ENCODE measurements at places on chromosomes 3 and 15.

DNA sequence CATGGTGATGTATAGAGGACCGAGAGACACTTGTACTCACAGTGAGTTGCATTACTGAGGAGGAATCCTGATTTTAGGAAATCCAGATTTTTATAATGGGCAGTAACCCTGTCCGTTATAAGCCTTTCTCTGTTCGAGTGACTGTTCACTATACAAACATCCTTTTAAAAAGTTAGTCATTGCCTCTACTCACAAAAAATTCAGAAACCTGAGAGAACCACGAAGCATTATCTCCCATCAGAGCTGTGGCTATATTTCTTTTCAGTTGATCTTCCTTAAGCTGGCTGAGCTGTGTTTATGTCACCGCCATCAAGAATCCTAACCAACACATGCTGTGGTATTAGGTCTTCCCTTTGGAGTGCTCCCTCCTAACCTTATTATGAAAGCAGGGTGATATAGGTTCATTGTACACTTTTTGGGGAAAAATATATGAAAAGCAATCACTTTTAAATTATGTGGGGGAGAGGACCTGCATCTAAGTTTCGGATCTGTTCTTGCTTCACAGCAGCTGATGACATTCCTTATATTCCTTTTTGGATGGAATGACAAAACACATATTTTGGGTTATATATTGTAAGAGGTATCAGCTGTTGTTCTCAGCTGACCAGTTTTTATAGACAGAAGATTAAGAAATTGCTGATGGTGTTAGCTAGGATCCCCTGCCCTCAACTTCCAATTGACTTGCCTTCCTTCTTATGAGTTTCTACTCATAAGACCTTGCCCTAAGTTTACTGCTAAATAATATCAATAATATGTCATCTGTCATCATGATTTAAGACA lies 465.9 kb upstream of the RASGRP1 start:
- no peak for DNase-seq

DNA sequence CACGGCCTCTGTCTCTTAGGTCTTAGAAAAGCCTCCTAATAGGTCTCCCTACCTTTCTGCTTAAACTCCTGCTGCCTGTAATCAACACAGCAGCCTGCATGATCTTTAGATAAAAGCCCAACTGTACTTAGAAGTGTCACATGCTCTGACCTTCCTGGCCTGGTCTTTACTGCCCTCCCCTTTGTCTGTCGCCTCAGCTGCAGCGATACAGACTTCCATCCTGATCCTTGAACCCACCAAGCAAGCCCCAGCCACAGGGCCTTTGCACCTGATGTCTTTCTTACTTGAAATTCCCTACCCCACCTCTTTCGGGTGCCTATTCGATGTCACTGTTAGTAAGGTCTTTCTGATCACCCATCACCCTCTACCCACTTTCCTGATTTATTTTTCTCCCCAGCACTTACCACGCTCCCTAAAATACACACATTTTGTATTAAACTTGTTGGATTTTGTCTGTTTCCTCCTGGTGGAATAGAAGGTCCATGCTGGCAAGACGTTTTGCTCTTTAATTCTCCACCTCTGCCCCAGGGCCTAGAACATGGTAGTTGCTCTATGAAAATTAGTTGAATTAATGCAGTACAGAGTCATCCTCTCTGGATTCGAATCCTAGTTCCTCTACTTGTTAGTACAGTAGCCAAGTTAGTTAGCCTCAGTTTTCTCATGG lies 51.1 kb downstream of the AQP9 start:
- DNase-seq, result no peak

- DNase-seq, result no peak
These were observed 20.7 kb downstream of the MB21D2 start for GRCh38 chr3:192897005-192897404.

DNA sequence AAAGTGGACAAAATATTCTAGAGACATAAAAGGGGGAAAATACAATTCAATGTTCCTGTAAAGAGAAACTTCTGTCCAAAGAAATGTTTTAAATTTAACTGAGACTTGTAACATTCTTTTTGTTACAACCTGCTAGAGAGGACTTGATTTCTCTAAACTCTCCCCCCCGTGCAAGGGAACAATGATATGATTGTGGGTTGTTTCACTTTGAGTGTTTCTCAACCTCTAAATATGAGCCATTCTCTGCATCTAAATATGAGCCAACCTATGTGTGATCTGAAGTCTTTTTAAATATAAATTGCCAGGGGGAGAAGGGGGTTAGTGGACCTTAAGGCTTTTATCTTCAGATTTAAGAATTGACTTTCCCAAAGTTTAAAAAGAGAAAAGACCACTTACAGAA lies 14.6 kb downstream of the ZNF860 start:
- no peak for DNase-seq

DNA sequence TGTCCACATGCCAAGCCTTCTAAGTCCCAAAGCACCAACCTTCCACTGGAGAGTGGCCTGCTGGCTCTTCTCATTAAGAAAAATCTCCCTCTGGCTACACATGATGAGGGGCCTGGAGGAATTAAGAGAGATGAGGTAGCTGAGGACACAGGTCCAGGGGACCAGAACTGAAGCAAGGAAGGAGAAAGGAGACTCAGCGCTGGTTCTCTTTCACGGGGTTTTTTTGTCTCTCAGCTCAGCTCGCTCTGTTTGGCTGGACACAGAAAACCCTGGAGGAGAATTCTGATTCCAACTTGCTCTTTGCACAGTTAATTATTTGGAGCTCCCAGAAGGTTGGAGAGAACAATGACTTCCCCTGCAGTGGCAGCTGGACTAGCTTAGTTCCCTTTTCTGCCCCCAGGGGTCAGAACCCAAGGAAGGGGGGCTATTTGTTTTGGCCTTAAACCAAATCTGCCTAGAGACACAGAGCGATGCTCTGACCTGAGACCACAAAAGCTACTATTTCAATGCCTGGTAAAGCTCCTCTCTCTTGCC lies 507.6 kb downstream of the FHIT start:
- peak; percentile 49 for DNase-seq

GRCh38 chr3:12935861-12936830 lies 94.8 kb upstream of the RPL32 start:
- DNase-seq, result no peak

GRCh38 chr3:143427631-143428030 lies 308.1 kb downstream of the CHST2 start:
- no peak for DNase-seq

- DNase-seq, result no peak
These were observed 964 bp downstream of the NRROS start for GRCh38 chr3:196640297-196641018.

- DNase-seq, result no peak
These were observed 25.4 kb upstream of the FAM3D start for GRCh38 chr3:58691997-58692396.

DNA sequence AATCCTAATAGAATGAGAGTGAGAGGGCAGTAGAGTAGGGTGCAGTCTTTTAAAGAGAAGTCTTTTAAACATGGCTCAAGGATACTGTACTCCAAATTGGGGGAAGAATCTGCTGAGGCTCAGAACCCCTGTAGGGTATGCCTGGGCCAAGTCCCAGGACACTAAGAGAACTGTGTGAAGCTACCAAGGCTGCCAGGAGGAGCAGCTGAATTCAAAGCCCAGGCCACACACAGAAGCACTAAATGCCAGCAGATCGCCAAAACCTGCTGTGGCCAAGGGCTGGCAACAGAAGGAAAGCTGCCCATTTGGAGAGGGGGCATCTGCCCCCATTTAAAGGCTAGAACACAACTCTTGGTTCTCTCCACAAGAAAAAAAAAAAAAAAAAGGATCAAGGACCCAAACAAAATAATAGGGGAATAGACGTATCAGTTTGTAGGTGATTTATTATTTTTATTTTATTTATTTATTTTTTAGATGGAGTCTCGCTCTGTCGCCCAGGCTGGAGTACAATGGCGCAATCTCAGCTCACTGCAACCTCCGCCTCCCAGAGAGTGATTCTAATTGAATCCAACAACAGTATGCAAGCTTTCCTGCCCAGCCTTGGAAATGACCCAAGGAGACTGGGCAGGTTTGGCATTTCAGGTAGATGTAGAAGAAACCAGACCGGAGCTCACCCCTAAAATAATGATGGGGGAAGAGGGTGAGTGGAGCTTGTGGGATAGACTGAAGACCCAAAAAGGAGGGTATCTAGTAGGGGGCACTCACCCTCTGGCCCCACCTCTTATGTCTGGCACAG lies 279.0 kb upstream of the WNT5A start:
- no peak for DNase-seq

GRCh38 chr15:32715276-32715675 lies 2.5 kb upstream of the GREM1 start:
- no peak for DNase-seq

- no peak for DNase-seq
These were observed 2.2 kb upstream of the RNF7 start for GRCh38 chr3:141735770-141736465.

DNA sequence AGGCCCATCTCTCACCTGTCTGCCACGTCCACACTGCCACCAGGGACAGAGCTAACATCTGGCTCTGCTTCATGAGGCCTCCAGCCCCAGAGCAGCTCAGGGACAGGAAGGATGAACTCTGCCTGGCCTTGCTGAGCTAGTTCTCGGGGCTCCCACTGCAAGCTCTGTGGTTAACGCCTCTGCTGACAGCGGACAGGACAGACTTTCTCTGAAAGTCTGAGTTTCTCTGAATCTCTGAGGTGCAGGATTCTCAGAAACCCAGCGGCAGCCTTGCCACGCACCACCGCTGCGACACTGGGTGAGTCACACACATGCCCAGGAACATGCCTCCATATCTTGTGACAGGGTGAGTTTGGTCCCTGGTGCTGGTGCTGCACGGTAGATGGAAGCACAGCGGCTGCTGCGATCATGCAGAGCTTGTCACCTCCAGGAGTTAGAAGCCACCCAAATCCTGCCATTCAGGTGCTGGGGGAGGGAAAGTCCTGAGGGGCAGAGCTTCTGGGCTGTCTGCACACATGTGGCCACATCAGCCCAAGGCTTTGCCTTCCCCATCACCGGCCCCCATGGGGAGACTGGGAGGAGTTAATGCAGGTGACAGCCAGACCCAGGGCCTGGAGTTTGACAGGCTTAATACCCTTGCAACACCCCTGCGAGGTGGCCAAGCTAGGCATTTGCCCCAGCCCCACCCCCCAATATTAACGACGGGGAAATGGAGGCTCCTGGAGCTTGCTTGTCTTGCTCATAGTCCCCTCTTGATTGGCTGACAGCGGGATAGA lies 267.0 kb downstream of the PLCL2 start:
- no peak for DNase-seq

DNA sequence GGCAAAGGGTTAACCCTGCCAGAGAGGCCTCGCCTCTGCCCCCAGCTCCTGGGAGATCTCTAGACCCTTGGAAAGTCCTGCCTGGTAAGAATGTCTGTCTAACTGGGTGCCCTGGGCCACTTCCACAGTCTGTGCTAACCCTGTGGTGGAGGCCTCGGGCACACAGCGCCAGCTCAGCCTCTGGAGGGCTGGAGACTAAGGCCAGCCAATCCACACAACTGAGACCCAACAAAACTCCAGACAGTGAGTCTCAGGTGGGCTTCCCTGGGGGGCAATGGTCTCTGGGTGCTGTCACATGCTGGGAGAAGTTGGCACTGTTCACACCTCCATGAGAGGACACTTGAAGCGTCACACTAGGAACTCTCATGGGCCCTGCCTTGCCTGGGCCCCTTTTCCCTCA lies 19.5 kb downstream of the ZXDC start:
- DNase-seq, result no peak

DNA sequence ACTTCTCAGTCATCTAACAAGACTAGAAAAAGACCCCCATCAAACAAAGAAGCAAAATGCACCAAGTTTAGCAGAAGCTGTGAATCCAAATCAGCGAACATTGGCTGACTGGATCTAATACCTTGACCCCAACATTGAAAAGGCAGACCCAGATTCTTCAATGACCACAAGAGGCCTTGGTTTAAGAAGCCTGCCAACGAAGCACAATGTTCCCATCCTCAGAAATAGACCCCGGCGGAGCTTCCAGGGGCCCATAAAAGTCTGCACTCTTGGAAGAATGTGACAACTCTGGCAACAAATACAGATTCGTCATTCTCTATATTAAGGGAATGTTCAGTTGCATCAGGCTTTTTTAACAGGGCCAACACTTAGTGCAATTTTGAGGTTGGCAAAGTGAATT lies 112.8 kb upstream of the BCL6 start:
- DNase-seq, result no peak

DNA sequence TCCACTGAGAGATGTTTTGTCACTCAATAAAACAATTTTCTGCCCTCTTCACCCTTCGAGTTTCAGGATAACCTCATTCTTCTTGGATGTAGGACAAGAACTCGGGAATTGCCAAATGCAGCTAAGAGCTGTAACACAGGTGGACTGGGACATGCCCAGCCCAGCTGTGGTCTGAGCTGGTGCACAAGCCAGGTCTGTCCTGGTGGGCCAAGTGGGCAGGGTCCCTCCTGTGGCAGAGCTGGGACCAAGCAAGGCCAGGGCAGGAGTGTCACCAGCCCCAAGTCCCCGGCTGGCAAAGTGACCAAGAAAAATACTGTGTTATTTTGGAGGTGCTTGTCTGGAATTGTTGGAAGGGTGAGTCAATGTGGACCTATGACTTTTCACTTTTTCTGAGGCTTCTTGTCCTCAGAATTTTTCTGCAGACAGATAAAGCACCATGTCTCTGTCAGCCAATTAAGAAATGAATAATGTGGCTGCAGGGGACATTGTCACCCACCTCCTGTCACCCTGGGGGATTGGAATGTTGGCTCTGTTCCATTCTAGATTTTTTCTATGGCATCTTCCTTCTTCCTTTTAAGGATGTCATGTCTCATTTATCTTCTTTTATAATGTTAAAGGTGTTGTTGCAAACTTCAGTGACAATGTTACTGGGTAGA lies 645.2 kb upstream of the EPHA6 start:
- DNase-seq, result no peak

- no peak for DNase-seq
These were observed 47.3 kb upstream of the LRRC58 start for GRCh38 chr3:120396469-120396868.

DNA sequence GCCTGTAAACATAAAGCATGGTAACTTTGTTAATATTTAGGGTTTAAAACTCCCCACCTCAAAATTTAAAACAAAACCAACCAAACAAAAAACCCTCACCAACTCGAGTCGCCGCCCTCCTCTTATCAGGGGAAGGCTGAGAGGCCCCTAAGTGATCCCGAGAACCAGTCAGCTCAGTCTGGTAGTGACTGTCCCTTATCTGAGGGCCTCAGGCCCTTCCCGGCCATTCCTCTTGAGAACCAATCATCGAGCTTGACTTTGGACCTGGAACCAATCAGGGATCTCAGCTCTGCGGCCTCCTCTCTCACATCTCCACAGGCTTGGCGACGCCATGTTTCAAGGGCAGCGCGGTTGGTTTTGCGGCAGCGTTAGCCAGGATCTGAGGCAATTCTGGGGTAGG lies at the start of gene TERB2:
Gene TERB2, plus strand, starts transcription at position 300 of the 400 bp plus-strand sequence. Its CDS starts 32 bp downstream, at position 332.
- DNase-seq, result no peak

Data from DMS153 (cell line).